ENCODE measurements at places on chromosomes 7 and 10. TPM values are rescaled to one million over a fixed set of nuclear protein-coding genes. Genes with fewer than 3 reads are reported as not detected.

DNA sequence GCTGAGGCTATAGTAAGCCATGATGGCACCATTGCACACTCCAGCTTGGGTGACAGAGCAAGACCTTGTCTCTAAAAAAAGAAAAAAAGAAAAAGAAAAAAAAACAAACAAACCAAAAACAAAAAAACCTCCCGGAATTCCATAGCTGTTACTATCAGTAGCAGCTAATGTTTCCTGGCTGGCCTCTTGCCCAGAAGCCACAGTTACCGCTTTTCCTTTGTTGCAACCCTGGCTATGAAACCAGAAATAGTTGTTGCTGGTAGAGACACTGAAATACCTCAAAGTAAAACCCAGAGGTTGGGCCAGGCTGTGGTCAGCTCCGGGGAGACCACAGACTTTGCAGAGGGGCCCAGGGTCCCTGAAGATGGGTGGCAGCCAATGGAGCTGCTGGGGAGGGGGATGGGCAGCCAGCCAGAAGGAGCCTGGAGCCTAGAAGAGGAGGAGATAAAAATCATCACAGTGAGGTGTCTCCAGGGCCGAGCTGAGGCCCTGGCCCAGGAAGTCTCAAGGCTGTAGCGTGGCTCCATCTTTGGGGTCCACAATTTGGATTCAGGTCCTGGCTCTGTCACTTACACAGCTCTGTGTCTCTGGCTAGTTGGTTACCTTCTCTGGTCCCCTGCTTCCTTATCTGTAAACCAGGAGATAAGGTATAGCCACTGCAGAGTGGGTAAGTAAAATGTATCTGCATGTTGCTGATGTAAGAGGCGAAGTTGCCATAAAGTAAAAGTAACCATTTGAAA is 3.4 kb upstream of the CHST12 start:
- H3K27me3 ChIP-seq, result no peaks in the 10 kb centered on the region
- H3K36me3 ChIP-seq, result no peaks in the 10 kb centered on the region
- H3K4me3 ChIP-seq, result no peak overlapping the region
- peaks cover 18% of the 10 kb centered on the region for H3K4me1 ChIP-seq
- DNase-seq, result peak; percentile 87
- peak overlapping the region; percentile 81 for H3K27ac ChIP-seq

DNA sequence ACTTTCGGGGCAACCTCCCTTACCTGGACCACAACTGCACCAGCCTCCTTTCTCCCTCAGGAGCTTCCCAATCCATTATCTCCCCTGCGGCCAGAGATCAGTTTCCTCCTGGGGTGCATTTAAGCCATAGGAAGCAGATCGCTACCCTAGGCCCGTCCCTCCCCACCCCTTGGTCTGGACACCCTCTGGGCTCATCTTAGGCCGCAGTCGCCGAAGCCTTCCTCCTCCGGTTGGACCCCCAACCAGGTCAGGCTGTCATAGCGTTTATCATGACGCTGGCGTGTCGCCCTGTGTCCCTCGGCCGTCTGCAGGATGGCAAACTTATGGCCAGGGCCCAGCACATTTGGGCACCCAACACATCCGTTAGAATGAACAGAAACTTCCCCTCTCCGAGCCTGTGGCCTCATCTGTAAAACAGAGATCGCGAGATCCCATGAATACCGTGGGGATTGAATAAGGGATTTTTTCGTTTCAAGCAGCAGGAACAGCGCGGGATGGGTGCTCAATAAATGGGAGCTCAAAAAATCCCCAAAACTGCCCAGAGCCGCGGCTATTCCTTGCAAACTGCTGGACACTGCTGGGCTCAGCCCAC is 669 bp upstream of the AP5Z1 start:
- H3K27ac ChIP-seq, result peak overlapping the region; percentile 83
- no peaks in the 10 kb centered on the region for H3K27me3 ChIP-seq
- no peaks in the 10 kb centered on the region for H3K36me3 ChIP-seq
- DNase-seq, result peak; percentile 82
- peaks cover 13% of the 10 kb centered on the region for H3K4me1 ChIP-seq
- H3K4me3 ChIP-seq, result peak overlapping the region; percentile 83

- DNase-seq, result peak; percentile 48
- H3K27me3 ChIP-seq, result no peaks in the 10 kb centered on the region
- no peaks in the 10 kb centered on the region for H3K4me1 ChIP-seq
- no peaks in the 10 kb centered on the region for H3K36me3 ChIP-seq
Observed at GRCh38 chr7:98211221-98211675, at the start of gene BHLHA15. Gene BHLHA15 (plus strand): TSS chr7:98211439. CDS start chr7:98212310, 871 bp downstream.

DNA sequence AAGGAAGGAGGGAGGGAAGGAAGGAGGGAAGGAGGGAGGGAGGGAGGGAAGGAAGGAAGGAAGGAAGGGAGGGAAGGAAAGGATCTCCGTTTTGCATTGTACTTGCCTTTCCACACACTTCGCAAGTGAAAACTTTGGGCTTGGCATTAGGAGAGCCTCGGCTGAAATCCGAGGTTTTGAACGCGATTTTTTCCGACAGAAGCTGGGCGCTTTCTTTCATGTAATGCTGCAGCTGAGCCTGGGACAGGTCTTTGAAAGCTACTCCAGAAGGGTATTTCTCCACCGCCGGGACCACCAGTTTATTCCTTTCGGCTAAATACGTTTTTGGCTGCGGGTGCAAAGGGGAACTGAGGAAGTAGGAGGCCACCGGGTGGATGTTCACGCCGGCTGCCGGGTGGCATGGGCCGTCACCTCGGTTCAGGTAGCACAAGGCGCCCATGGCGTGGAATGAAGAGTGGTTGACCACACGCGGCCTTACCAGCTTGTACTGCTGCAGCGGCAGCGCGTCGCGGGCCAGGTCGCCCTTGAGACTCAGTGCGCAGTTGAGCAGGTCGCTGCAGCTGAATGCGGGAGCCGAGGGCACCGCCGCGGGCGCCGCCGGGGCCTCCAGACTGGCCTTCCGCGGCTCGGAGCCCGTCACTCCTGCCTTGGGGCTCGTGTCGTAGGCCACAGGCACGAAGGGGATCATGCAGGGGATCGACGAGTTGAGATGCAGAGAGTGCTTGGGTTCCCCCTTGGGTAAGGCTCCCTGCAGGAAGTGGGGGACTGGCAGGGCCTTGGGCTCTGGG is 825 bp downstream of the FEZF1 start:
- peak; percentile 50 for DNase-seq
- peaks cover 7% of the 10 kb centered on the region for H3K4me1 ChIP-seq
- H3K27ac ChIP-seq, result no peak overlapping the region
- H3K4me3 ChIP-seq, result no peak overlapping the region
- peaks cover 76% of the 10 kb centered on the region for H3K27me3 ChIP-seq

The MRPS24 gene
- total RNA-seq, result 71.2 TPM

The CTBP2 gene
- total RNA-seq, result 111 TPM

The GNGT1 gene
- 0.35 TPM for total RNA-seq

The PON1 gene
- total RNA-seq, result not detected

The INMT gene
- total RNA-seq, result 44.8 TPM

The PNLIPRP3 gene
- total RNA-seq, result not detected

The CFAP69 gene
- total RNA-seq, result 13.2 TPM

Measured in kidney (tissue), 22 donors.